HFFc6 (cell line): ENCODE measurements at places on chromosomes 6 and 20.
A peak's percentile ranks its signal among the peaks of the same experiment; 100 is the strongest.

DNA sequence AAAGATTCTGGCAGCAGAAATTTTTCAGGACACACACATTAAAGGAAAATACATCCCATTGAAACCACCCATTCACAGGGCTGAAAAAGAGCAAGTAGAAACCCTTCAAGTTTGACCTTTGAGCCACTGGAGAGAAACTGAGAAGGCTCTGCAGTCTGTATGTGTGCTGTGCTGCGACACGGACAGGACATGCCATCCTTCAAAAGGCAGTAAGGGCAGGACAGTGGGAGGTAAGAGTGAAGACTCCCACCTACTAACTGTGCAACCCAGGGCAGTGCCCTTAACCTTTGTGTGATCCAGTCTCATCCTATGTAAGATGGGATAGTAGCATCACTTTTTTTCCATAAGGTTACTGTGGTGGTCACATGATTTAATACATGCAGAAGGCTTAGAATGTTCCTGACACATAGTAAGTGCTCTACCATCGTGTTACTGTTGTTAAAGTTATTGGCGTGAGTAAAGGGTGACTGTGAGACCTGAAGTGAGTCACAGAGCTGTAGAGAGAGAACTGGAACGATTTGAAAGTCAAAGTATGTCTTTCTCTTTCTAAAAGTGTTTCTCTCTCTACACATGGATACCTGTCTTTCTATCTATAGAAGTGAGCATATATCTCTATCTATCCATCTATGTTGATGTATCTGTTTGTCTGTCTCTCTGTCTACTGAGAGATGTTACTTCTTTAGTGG lies 153.7 kb upstream of the OLIG3 start:
- DNase-seq, result peak; percentile 40

DNA sequence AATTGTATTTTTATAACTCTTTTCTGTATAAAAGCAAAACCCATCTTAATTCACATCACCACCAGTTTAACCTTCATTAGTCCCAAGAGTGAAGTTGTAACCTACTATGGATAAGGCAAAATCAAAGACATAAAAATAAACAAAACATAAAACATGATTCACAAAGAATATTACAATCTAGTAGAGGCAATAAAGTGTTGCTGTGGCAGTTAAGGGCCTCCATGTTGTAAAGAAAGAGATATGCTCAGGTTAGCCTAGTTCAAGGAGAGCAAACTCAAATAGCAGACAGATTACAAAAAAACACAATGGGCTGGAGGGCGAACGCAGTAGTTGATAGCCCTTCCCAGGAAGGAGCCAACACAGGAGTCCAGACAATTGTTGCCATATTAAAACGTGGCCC lies 13.4 kb downstream of the LGSN start:
- DNase-seq, result no peak

- DNase-seq, result no peak
These were observed 137.5 kb downstream of the ZFP64 start for GRCh38 chr20:52054123-52054522.

DNA sequence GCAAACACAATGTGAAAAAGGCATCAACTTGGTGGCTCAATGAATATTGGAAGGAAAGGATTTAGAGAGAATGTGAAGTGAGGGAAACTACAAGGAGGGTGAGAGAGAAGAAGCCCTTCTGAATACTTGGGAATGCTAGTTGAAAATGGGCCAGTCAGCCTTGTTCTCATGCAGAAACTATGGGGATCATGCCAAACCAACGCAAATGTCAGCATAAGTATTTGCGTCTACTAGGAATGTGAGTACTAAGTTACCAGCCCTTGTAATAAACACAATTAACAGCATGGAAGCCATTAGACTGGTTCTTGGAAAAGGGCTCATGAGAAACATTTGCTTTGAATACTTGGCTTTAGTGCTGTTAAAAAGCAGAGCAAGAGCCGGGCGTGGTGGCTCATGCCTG lies 54.9 kb upstream of the AIG1 start:
- peak; percentile 2 for DNase-seq

DNA sequence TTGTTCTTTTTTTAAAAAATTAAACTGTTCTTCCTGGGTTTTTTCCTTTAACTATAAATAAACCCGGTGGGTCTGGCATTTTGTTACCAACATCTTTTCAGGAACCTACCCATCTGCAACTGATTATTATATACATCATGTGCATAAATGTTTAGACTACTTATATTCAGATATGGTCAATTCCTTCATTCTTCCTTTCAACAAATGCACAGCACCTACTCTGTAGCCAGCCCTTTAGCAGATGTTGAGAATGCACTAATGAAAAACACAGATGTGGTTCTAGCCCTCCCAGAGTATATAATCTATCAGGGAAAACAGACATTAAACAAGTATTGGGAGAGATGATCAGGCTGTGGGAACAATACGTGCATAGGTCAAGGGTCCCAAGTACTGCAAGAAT lies 237.1 kb downstream of the UST start:
- no peak for DNase-seq

GRCh38 chr6:102895683-102896082 lies 1502.2 kb downstream of the GRIK2 start:
- no peak for DNase-seq

- no peak for DNase-seq
These were observed 99.8 kb downstream of the OPRM1 start for GRCh38 chr6:154138793-154139192.

DNA sequence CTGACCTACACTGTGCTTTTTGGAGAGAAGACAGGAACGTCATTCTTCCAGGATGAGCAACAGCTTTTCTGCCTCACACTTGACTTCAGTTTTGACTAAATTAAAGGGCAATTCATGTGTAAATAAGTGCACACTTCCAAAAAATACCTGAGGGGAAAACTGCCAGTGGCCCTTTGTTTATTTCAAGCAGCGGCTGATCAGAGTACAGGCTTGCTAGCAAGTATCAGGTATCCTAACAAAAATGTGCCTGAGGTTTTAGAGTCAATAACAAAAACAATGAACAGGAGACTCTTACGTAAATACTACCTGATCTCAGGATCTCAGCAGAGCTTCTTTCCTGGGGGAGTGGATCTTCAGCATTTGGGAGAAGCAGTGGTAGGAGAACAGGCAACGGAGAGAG lies 12.4 kb downstream of the LY86 start:
- DNase-seq, result no peak

DNA sequence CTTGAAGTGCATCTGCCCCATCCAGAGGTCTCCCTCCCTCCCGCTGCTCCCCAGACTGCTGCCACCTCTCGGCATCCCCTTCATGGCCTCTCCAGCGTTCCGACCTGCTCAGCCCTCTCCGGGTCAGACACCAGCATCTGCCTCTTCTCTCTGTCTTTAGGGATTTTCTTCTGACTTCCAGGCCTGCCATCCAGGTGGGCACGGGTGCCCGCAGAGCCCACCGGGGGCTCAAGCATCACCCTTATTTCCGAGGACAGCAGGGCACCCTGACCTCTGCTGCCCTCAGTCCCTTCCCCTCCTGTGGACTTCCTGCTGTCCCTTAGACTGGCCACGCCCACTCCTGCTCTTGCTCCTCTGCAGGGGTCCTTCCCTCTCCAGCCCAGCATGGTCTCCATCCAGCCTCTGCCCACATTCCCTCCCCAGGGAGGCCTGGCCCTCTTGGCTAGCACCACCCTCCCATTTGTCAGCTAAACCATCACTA lies 3.3 kb downstream of the NPEPL1 start:
- DNase-seq, result no peak

DNA sequence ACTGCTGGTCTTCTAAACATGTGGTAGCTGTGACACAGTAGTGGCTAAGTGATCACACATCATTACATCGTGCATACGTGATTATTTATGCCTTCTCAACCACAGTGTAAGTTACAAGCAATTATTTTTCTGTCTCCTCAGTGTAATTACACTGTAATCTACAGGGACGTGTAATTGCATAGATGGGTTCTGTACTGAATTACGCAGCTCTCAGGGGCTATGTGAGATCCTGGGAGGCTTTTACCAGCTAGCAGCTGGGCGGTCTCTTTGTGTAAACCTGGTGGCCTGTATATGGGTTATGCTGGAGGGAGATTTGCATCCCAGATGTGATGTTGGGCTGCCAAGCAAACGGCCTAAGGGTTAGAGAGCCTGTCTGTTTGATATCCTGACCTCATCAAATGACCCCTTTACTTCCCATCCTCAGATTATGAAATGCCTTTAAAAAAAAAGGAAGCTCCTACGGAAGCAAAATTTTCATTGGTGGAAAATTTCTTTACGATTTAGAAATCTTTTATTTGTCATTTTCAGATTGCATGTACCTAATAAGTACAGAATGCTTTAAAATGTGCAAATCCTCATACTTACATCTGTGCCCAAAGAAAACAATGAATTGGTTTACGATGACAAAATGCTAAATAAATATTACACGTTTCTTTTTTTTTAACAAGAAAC lies 402.8 kb upstream of the JAG1 start:
- no peak for DNase-seq

- no peak for DNase-seq
These were observed 1.1 kb downstream of the RNF144B start for GRCh38 chr6:18388271-18388670.

- DNase-seq, result peak; percentile 23
These were observed 4.0 kb downstream of the VARS1 start for GRCh38 chr6:31791324-31792089.

GRCh38 chr6:24982231-24982630 lies 46.5 kb upstream of the RIPOR2 start:
- DNase-seq, result peak; percentile 61

GRCh38 chr6:97123652-97124051 lies 159.4 kb downstream of the MMS22L start:
- no peak for DNase-seq

GRCh38 chr6:109816452-109817374 lies 125.6 kb downstream of the FIG4 start:
- no peak for DNase-seq

DNA sequence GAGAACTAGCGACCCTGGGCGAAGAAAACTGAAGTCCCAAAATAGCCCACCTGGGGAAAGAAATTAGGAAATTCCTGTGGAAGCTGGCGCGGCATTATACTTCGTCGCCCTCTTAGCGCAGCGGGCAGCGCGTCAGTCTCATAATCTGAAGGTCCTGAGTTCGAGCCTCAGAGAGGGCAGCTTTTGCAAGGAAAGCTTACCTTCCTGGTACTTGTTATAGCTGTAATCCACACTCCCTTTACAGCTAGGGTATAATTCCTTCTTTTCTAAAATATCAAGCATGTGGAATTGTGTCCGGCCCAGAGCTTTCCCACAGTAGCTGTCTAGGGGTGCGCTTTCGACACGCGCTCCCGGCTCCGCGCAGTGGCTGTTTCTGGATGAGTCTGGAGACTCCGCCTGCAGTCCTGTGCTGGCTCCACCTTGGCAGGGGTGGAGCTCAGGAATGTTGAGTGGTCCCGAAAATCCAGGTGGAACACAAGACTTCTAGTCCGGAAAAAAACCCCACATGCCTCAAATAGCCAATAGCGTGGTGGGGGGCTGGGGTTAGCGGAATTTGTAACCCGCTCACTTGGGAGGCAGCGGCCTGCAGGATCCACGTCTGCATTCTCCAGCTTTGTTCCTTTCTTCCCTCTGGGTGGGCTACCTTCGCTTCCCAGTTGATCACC lies 83.7 kb upstream of the ZNF322 start:
- DNase-seq, result peak; percentile 89

DNA sequence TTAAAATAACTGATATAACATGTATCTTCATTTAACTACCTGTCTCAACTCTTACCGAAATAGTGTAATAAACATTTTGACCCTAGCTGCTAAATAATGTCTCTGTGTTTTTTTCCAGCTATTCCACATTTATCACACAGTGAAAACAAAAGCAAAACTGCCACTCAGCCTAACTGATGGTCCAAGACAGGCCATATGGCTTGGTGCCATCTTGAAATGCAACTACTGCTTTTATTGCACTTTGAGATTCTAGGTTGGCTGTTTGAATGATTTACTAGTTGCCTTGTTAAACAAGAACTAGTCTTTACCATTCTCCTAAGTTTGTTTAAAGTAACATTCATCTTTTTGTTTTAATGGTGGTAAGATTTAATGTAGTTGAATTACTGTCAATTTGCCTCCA lies 739.8 kb downstream of the TFAP2A start:
- DNase-seq, result no peak

DNA sequence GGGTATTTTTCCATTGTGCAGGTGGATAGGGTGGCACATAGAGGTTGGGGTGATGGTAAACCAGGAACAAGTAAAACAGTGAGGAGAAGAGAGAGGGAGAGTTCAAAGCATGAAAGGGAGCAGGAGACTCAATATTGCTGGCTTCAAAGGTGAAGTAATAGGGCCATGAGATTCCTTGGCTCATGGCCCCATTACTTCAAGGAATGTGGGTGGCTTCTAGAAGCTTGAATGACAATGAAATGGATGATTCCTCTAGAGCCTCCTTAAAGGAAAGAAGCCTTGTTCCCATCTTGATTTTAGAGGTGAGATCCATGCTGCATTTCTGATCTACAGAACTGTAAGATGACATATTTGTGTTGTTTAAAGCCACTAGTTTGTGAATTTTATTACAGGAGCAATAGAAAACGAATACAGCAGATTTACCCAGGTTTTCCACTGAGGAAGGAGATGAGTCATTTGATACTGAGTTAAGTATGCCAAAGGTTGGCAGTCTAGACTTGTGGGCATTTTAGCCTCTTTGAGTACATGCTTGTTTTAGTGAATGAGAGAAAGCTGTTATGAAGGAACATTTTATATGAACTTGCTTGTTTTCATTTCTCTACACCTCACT lies 110.4 kb downstream of the PLCB4 start:
- peak; percentile 25 for DNase-seq

DNA sequence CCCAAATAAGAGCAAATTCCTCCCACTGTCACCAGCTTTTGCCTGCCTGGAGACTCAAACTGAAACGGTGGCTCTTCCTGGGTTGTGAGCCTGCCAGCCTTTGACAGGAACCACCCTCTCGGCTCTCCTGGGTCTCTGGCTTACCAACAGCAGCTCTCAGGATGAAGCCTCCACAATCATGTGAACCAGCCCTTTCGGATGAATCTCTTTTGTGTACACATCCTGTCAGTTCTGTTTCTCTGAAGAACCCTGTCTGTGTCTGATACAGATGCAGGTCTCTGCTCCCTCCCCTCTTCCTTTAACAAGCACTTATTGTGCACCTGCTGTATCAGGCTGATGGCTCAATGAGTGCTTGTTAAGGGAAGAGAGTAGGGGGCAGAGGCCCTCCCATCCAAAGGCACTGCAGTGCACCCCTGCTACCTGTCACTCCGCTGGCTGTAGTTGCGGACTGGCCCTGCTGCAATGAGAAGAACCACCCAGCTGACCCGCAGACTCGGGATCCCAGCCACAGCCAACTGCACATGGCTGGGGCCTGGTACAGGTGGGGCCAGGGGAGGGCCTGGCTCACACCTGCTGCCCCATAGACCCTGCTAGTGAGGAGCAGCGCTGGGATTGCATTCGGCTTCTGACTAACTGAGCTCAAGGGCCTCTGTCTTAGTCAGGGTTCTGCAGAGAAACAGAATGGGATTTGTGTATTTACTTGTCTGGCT lies 120.1 kb upstream of the PMEPA1 start:
- no peak for DNase-seq
